Activated CD4-positive, alpha-beta memory T cell treated with anti-CD3 and anti-CD28 coated beads for 36 hours (primary cell): ENCODE measurements at places on chromosomes 11 and 22. TPM values are rescaled to one million over a fixed set of nuclear protein-coding genes. Genes with fewer than 3 reads are reported as not detected.

The SLC1A2 gene
- total RNA-seq = not detected

The CASP1 gene
- total RNA-seq = 37.1 TPM

The SAA2 gene
- total RNA-seq = not detected

DNA sequence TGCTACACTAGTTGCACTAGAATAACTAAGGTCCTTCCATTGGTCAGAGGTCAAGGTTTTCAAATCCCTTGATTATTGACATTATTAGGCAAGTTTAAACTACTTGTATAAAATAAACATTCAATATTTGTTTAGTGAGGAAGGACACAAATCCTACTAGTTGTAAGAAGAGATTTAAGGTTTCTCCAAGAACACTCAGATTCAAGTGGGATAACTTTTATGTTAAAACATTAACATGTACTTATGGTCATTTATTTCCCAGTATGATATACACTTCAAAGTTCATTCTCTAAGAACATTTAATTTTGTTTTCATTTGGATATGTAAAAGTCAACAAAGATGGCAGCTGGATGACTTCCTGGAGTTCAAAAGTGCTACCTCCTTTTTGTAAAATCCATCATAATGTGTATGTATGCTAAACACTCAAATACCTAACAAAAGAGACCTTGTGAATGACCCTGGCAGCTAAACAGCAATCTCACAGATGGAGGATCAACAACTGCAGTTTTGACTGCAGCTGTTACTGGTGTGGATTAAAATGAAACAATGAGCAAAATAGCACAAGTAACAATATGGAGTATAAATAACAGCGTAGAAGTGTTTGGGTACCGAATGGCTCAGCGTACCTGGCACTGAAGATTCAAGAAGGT is 1.5 kb downstream of the CCDC90B start:
- H3K4me1 ChIP-seq = peaks cover 35% of the 10 kb centered on the region
- DNase-seq = no peak
- H3K27ac ChIP-seq = peak overlapping the region; percentile 99
- H3K27me3 ChIP-seq = no peaks in the 10 kb centered on the region
- H3K36me3 ChIP-seq = peaks cover 8% of the 10 kb centered on the region

The CLDN5 gene
- total RNA-seq = 0.31 TPM

GRCh38 chr11:118889797-118890196 is 6.1 kb downstream of the CXCR5 start:
- no peak for DNase-seq
- peaks cover 86% of the 10 kb centered on the region for H3K4me1 ChIP-seq
- H3K36me3 ChIP-seq = peaks cover 74% of the 10 kb centered on the region

DNA sequence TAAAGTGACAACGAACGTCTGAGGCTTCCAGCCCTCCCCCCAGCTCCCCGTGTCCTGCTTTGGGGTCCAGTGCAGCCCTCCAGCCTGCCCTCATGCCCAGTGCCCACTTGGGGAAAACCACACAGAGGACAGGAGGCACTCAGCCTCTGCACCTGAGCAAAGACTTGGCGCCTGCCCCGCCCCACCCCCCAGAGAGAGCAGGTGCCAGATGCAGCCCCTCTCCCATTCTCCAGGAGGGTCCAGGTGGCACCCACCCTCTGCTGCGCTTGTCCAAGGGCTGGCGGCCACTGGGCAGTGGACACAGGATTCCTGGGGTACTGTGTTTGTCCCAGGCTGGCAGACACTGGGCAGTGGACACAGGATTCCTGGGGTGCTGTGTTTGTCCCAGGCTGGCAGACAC is 15.7 kb downstream of the RNH1 start:
- no peaks in the 10 kb centered on the region for H3K4me1 ChIP-seq
- peaks cover 12% of the 10 kb centered on the region for H3K36me3 ChIP-seq
- DNase-seq = no peak
- no peaks in the 10 kb centered on the region for H3K27me3 ChIP-seq
- H3K4me3 ChIP-seq = no peak overlapping the region

The RFPL2 gene
- 0.52 TPM for total RNA-seq

DNA sequence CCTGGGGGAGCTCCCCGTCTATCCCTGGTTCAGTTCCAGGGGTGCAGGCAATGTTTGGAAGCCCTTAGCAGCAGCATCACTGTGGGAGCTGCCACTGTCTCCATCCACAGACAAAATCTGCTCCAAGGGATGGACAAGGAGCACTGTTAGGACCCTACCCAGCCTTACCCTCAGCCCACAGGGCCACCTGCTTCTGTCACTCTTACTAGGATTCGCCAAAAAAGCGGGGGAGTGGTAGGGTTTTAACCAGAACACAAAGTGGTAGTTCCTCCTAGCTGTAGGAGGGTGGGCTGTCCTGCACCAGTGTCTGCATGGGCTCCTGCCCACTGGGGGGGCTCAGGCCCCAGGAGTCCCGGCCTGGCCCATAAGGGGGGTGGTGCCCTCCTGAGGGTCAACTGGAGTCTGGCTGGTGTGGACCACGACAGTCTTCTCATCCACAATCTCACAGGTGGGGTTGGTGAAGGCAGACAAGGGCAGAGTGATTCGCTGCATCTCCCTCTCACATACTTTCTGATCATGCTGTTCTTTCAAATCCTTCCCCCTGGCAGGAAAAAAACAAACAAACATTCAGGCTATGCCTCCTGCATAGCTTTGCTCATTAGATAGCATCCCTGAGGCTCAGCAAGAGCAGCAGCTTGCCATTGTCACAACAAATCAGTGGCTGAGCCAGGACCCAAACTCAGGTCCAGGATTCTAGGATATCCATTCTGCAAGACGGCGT is 9.4 kb downstream of the PIK3IP1 start:
- DNase-seq = no peak
- peak overlapping the region; percentile 100 for H3K27ac ChIP-seq
- H3K4me3 ChIP-seq = no peak overlapping the region
- H3K4me1 ChIP-seq = peaks cover 91% of the 10 kb centered on the region

DNA sequence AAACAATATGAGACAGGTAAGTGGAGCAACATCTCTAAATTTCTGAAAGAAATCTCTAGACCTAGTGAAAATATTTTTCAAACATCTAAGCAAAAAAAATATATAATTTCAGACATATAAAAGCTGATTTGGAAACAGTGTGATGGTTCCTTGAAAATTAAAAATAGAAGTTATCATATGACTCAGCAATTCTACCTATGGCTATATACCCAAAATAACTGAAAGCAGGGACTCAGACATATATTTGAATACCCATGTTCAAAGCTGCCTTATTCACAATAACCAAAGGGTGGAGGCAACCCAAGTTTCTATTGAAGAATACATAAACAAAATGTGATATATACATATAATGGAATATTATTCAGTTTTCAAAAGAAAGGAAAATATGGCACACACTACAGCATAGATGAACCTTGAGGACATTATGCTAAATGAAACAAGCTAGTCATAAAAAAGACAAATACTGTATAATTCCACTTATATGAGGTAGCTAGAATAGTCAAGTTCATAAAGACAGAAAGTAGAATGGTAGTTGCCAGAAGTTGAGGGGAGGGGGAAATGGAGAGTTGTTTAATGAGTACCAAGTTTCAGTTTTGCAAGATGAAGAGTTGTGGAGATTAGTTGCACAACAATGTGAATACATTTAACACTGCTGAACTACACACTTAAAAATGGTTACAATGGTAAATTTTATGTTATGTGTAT is 300.4 kb downstream of the TTC28 start:
- DNase-seq = no peak
- H3K27ac ChIP-seq = no peak overlapping the region
- no peaks in the 10 kb centered on the region for H3K36me3 ChIP-seq
- H3K4me1 ChIP-seq = peaks cover 3% of the 10 kb centered on the region
- no peak overlapping the region for H3K4me3 ChIP-seq

DNA sequence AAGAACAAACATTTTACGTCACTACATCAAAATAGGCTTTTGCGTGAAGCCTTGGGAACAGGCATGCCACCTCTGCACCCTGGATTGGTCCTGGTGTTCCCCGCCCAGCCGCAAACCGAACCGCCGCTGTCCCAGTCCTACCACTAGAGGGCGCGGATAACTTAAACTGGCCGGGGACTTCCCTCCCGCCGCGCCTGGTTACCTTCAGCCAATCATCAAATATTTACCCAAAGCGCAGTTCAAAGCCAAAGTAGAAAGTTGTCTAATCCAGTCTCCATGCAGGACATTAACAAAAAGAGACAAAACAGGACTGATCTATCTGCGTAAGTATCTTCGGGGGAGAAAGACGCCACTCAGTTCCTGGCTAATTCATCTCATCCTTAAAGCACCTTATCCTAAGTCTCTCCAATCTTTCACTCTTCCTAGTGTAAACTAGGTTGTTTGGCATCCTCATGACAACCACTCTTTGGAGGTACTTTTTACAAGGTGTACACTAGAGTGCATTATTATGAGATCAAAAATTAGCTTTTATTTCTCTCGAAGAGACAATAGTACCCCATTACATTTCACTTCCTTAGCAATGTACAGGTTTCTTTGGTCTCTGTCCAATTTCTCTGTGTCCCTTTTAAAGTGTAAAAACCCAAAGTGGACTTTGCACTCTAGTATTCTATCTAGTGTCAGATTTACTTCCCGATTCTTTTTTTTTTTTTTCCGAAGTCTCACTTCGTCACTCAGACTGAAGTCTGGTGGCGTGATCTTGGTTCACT is 3.9 kb upstream of the CRY2 start:
- no peaks in the 10 kb centered on the region for H3K36me3 ChIP-seq
- peak overlapping the region; percentile 31 for H3K27ac ChIP-seq
- peak overlapping the region; percentile 32 for H3K4me3 ChIP-seq
- no peaks in the 10 kb centered on the region for H3K27me3 ChIP-seq
- peaks cover 23% of the 10 kb centered on the region for H3K4me1 ChIP-seq

The TENM4 gene
- total RNA-seq = not detected

- H3K27ac ChIP-seq = no peak overlapping the region
- H3K4me3 ChIP-seq = no peak overlapping the region
- peaks cover 38% of the 10 kb centered on the region for H3K36me3 ChIP-seq
- no peaks in the 10 kb centered on the region for H3K27me3 ChIP-seq
- H3K4me1 ChIP-seq = no peaks in the 10 kb centered on the region
These were observed 54.4 kb downstream of the TMEM135 start for GRCh38 chr11:87092159-87092558.

- H3K4me1 ChIP-seq = no peaks in the 10 kb centered on the region
- H3K36me3 ChIP-seq = no peaks in the 10 kb centered on the region
- H3K27me3 ChIP-seq = no peaks in the 10 kb centered on the region
- H3K4me3 ChIP-seq = no peak overlapping the region
- H3K27ac ChIP-seq = no peak overlapping the region
These were observed 450.9 kb downstream of the RAB38 start for GRCh38 chr11:87724358-87724757.

The C11orf97 gene
- total RNA-seq = not detected

DNA sequence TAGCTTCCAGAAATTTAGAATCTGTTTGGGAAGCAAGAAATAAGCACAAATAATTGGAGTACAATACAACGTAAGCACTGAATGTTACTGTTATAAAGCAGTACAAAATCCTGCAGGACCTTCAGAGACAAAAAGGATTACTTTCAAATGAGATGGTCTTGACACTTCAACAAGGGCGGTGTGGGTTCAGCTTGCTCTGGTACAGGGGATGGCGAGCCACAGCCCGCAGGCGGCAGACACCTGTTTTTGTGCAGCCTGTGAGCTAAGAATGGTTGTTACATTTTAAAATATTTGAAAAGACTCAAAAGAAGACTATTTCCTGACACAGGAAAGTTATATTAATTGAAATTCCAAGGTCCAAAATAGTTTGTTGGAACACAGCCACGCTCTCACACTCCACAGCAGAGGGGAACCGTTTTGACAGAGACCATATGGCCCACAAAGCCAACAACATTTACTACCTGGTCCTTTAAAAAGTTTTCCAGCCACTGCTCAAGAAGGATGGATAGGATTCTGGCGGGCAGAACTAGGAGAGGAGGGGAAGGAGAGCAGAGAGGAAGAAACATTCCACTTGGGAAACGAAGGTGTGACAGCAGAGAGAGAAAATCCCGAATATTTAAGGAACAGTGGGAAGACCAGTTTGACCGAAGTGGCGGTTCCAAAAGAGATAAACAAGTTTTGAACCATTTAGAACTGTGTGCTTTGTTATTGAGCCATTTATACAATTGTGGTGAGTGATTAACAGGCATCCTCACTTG is 6.3 kb downstream of the PRDM10 start:
- no peak for DNase-seq
- peaks cover 2% of the 10 kb centered on the region for H3K36me3 ChIP-seq
- H3K27ac ChIP-seq = no peak overlapping the region
- H3K27me3 ChIP-seq = no peaks in the 10 kb centered on the region
- H3K4me1 ChIP-seq = peaks cover 27% of the 10 kb centered on the region
- no peak overlapping the region for H3K4me3 ChIP-seq

The HMGXB4 gene
- 33.9 TPM for total RNA-seq

- no peak overlapping the region for H3K4me3 ChIP-seq
- H3K36me3 ChIP-seq = no peaks in the 10 kb centered on the region
- H3K27me3 ChIP-seq = no peaks in the 10 kb centered on the region
- H3K4me1 ChIP-seq = no peaks in the 10 kb centered on the region
These were observed 127.9 kb downstream of the BUD13 start for GRCh38 chr11:116644941-116645305.

GRCh38 chr11:9016916-9017642 is 13.3 kb upstream of the NRIP3 start:
- no peak for DNase-seq
- H3K36me3 ChIP-seq = no peaks in the 10 kb centered on the region
- H3K4me1 ChIP-seq = peaks cover 18% of the 10 kb centered on the region
- no peak overlapping the region for H3K27ac ChIP-seq
- H3K4me3 ChIP-seq = no peak overlapping the region

The ELMOD1 gene
- 0.12 TPM for total RNA-seq

GRCh38 chr11:105070306-105070705 is 25.2 kb upstream of the CARD16 start:
- H3K4me1 ChIP-seq = peaks cover 36% of the 10 kb centered on the region
- H3K27ac ChIP-seq = peak overlapping the region; percentile 50
- DNase-seq = peak; percentile 12
- peak overlapping the region; percentile 67 for H3K4me3 ChIP-seq
- no peaks in the 10 kb centered on the region for H3K27me3 ChIP-seq

DNA sequence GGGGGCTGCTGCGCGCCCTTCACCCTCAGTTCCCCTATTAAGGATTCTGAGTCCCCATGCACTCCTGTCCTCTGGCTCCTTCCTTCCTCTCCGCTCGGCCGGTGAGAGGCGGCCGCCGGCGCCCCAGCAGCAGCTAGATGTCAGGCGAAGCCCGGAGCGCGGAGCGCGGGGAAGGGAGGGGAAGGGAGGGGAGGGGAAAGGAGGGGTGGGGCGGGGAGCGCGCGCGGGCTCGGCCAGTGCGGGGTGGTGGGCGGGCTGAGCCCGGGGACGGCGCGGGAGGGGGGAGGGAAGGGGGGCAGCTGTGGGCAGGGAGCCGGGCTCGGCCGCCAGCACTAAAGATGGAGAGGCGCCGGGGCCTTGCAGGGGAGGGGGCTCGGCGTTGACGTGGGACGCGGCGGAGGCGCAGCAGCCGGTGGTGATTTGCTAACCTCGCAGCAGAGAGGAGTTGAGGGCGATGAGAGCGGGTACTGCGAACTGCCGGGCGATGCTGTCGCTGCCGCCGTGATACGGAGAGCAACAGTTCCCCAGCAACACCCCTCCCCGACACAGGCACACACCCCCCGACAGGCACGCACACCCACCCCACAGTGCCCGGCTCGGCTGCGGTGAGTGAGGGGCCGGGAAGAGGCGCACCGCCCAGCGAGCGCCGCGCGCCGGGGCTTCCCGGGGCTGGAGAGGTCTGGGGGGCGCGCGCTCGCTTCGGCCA is at the start of gene ZBTB16:
ZBTB16 (plus strand) TSS at position 434 of the 706 bp plus-strand sequence. CDS start 3,590 bp downstream, outside the sequence.
- DNase-seq = peak; percentile 75
- peaks cover 6% of the 10 kb centered on the region for H3K4me1 ChIP-seq
- peaks cover 16% of the 10 kb centered on the region for H3K27me3 ChIP-seq
